GM04503 (cell line): ENCODE measurements at places on chromosomes 12 and 14.

GRCh38 chr14:69701291-69701690 is 65.7 kb upstream of the SRSF5 start:
- no peak for DNase-seq

GRCh38 chr14:106094654-106095189 is 568.3 kb downstream of the TMEM121 start:
- DNase-seq: no peak

DNA sequence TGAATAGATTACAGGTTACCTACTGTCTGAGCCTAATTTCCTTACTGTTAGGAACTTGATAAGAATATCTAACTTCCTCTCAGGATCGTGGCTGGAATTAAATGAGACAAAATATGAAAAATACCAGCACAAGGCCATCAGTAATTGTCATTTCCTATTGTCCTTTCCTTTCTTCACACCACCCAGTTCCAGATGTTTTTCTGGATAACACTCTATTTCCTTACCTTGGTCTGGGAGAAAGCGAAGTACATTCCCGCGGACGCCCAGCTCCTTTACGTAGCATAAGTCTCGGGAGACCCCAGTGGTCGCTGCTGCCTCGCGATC is 376 bp downstream of the GDF3 start:
- DNase-seq: no peak

DNA sequence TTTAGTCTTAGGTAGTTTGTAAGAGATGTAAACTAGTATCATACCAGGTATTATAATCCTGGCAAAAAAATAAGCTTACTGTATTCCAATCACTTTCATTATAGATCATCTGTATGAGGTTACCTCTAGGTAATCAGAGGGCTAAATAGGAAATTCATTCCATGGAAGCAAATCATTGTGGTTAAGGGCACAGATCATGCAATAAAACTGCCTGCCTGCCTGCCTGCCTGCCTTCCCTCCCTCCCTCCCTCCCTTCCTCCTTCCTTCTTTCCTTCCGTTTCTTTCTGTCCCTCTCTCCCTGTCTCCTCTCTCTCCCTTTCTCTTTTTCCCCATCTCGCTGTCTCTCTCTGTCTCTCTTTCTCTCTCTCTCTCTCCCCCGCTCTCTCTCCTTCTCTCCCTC is 3.2 kb upstream of the CLEC9A start:
- peak; percentile 13 for DNase-seq

DNA sequence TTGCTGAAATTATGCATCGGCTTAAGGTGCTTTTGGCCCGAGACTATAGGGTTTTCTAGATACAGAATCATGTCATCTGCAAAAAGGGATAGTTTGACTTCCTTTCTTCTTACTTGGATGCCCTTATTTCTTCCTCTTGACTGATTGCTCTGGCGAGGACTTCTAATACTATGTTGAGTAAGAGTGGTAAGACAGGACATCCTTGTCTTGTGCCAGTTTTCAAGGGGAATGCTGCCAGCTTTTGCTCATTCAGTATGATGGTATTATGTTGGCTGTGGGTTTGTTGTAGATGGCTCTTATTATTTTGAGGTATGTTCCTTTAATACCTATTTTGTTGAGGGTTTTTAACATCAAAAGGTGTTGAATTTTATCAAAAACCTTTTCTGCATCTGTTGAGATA is 8.3 kb downstream of the BMAL2 start:
- no peak for DNase-seq

DNA sequence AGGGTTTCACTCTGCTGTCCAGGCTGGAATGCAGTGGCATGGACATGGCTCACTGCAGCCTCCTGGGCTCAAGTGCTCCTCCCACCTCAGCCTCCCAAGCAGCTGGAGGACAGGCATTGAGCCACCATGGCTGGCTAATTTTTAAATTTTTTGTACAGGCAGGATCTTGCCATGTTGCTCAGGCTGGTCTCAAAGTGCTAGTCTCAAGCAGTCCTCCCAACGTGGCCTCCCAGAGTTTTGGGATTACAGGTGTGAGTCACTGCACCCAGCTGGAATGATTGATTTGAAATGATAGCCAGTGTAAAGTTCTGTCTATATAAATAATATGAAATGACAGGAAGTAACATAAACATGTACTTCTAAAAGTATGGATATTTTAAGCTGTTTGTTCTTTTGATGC is 172.7 kb downstream of the FUT8 start:
- no peak for DNase-seq

DNA sequence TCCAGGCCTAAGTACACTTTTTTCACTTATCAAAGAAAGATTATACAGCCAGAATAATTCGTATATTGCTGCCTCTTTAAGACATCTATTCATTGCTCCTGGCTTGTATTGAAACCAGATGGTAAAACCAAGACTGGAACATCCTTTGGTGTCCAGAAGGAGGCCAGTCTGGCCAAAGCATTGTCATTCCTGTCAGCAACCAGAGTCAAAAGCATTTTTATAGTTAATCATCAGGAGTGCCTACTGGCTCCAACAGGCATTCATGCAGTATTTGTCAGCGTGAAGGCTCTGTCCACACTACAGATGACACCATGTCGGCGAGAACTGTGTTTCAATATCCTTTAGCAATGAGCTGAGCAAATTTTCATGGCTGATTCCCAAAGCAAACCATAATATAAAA is 118.0 kb upstream of the G2E3 start:
- peak; percentile 20 for DNase-seq

DNA sequence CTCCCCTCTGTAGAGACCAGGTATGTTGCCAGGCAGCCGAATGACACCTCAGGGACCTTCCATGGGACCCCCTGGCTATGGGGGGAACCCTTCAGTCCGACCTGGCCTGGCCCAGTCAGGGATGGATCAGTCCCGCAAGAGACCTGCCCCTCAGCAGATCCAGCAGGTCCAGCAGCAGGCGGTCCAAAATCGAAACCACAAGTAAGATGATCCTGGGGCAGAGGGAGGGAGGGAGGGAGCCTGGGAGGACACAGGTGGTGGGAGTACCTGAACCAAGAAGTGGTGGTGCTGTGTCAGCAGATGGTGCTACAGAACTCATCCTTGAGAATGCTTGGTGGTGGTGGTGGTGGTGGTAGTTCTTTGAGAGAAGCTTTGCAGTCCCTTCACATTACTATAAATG is 1.0 kb downstream of the SMARCD1 start:
- DNase-seq: no peak

- DNase-seq: no peak
Observed at GRCh38 chr14:83257466-83258439, 1724.1 kb upstream of the SEL1L start.

DNA sequence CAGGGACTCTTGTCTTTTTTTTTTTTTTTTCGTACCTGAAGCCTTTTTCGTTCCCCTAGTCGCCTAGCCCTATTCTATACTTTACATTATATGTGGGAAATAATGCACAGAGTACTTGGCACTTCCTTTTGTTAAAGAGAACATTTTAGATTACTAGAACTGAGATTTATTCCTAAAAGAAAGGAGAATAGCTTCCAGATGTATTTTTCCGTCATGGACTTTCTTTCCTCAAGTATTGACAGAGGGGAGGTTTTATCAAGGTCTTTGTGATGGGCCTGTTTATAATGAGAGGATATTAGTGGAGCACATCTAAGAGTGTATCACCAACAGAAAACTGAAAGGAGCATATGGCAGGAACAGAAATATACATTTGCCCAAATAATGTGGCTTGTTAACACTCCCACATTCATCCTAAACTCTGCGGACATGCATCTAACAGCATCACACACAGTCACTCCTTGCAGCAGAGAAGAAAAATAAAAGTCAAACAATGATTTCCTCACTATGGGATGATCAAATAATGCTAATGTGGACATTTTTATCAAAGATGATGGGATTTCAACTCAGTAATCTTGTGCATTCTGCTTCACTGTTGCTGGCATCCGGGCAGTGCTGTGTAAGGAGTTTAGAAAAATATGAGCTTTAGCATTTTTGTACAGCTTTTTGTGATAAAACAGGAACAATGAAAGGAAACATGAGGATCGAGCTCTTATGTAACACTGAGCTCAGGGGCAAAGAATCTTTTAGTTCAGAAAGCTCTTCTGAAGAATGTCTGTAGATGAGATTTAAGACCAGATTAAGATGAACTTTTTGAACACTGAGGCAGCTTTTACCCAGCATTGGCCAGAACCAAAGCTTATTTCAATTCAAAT is 183.1 kb downstream of the EGLN3 start:
- peak; percentile 35 for DNase-seq

DNA sequence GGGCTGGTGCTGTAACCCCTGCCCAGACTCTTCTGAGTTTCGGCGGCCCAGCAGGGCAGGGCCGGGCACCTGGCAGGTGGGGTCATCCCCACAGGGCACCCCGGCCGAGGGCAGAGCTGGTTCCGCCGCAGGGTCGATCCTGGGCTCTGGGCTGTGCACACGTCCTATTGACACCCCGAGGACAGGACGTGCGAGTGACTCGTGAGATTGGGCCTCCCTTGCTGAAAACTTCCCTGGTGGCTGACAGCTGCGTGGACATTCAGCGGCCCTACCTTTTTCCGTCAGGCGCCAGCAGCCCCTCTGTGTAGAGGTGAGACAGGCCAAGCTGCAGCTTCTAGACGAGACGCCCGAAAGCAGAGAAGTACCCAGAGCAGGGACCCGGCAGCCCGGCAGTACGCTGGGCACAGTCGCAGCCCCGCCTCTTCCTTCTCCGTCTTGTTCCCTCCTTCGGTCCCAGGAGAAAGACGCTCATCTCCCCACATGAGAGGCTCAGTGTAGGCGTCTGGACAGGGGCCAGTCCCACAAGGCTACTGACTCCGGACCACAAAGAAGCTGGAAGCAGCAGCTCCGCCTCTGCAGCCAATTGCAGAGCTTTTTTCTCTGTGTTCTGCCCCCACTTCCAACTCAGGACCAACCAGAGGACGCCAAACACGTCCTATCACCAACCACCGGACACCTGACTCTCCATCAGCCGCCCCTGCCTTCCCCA is at the start of gene LRCOL1:
Gene LRCOL1, minus strand, starts transcription at position 532 of the 709 bp plus-strand sequence. CDS start 4,331 bp downstream, outside the sequence.
- DNase-seq: peak; percentile 61

- no peak for DNase-seq
Observed at GRCh38 chr12:26939953-26940352, 1.7 kb downstream of the FGFR1OP2 start.

DNA sequence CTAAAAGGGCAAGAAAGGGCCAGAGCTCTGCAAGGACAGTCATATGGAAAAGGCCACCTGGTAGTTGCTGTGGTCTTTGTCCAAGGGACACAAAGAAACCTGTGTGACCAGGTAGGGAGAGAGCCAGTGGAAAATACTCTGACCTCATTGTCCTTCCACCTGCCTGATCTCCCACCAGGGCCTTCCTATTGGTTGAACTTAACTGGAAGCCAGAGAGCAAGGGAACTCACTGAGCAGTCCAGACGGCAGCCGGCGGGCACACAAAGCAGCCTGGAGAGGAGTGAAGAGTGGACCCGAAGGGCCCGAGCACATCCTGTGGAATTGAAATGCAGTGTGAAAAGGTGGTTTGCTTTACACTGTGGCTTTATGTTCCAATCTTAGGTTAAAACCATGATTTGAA is 120.7 kb downstream of the SLC25A21 start:
- DNase-seq: no peak

- DNase-seq: no peak
Observed at GRCh38 chr14:20732979-20733635, 12.6 kb upstream of the EDDM3A start.

GRCh38 chr12:117026921-117027250 is 72.3 kb downstream of the TESC start:
- DNase-seq: no peak

- DNase-seq: no peak
Observed at GRCh38 chr14:90296641-90297040, 35.1 kb downstream of the NRDE2 start.

DNA sequence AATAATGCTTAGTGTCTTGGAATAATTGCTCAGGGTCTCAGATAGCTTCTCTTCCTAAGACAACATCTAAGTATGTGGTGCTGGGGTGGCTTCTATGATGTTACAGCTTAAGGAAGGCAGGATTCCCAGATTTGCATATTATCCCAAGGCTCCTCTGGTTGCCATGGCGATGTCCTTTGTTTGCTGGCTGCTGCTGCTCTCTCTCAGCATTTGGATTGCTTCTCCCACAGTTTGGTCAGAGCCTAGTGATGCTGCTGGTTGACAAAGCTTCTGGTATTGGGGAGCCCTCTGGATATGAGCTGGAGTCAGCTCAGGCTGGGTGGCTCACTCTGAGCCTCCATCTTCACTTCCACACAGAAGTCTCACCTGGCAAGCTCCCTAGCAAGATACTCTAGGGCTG is 56.4 kb upstream of the FBXO33 start:
- no peak for DNase-seq

- DNase-seq: peak; percentile 68
Observed at GRCh38 chr14:33693237-33693636, 257.6 kb downstream of the EGLN3 start.

DNA sequence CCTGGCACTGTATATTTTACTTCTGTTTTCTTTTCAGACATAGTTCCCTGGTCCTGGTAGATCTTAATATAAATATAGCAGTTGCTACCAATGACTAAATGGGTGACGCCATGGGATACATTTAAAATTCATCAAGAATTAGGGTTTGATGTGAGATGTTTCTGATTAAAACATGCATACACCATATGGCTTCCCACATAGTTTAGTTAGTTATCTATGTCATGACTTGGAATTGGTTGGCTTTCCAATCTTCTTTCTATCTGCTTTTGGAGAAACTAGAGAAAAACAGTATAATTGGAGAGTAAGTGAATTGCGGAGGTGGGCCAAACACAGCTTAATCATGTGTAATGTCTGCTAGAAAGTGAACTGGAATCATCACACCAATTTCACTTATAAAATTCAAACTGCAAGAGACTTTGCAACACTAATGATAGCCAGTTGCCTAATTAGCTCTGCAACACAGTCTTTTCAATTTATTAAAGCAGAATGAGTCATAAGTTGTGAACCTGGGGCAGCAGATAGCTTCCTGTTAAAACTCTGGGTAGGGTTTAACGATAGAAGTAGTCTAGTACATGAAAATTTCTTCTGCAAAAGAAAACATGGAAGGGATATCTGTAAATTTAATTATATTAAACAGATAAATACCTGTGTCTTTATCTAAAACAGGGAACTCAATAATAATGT is 295.2 kb downstream of the SLC16A7 start:
- DNase-seq: no peak

- no peak for DNase-seq
Observed at GRCh38 chr14:101948666-101949216, 15.6 kb upstream of the DYNC1H1 start.

- DNase-seq: no peak
Observed at GRCh38 chr14:88388741-88389282, 3.4 kb downstream of the SPATA7 start.

- no peak for DNase-seq
Observed at GRCh38 chr12:123808167-123808566, 46.1 kb downstream of the DNAH10 start.

DNA sequence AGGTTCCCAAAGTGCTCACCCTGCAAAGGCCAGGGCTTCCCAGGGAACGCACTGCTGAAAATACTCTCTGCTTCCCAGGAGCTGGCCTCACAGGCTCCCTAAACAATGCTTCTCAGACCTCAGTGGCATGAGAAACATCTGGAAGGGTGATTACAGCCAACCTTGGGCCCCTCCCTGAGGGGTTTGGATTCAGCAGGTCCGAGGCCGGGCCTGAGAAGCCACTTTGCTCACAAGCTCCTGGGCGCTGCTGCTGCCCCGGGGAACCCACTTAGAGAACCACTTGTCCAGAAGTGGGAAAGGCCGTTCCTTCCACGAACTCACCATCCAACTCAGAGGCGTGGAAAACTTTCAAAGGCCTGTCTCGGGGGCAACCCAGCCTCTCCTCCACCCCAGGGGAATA is 130.5 kb downstream of the PIWIL1 start:
- DNase-seq: no peak

- DNase-seq: no peak
Observed at GRCh38 chr12:107320033-107320928, 226.9 kb upstream of the CRY1 start.

GRCh38 chr12:93468008-93468371 is 676 bp downstream of the MRPL42 start:
- no peak for DNase-seq

GRCh38 chr12:89454080-89454848 is 70.3 kb downstream of the GALNT4 start:
- no peak for DNase-seq
